ENCODE measurements at places on chromosomes 3 and 15.

DNA sequence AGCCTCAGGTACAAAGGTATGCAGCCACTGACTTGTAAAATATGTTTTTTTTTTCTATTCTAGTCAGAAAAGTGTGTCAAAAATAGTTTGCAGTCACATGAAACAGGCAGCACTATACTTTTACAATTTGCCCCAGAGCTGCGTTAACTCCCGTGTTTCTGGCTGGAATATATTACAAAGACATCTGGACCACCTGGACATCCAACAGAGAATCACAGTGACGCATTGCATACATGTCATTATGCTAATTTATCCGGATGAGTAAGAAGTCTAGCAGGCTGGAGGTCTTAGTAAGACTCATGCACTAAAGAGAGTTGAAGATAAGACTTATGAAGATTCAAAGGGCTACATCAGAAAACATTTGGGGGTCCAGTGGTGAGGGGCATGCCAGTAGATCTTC lies 39.2 kb upstream of the STRIT1 start:
- DNase-seq, result no peak

DNA sequence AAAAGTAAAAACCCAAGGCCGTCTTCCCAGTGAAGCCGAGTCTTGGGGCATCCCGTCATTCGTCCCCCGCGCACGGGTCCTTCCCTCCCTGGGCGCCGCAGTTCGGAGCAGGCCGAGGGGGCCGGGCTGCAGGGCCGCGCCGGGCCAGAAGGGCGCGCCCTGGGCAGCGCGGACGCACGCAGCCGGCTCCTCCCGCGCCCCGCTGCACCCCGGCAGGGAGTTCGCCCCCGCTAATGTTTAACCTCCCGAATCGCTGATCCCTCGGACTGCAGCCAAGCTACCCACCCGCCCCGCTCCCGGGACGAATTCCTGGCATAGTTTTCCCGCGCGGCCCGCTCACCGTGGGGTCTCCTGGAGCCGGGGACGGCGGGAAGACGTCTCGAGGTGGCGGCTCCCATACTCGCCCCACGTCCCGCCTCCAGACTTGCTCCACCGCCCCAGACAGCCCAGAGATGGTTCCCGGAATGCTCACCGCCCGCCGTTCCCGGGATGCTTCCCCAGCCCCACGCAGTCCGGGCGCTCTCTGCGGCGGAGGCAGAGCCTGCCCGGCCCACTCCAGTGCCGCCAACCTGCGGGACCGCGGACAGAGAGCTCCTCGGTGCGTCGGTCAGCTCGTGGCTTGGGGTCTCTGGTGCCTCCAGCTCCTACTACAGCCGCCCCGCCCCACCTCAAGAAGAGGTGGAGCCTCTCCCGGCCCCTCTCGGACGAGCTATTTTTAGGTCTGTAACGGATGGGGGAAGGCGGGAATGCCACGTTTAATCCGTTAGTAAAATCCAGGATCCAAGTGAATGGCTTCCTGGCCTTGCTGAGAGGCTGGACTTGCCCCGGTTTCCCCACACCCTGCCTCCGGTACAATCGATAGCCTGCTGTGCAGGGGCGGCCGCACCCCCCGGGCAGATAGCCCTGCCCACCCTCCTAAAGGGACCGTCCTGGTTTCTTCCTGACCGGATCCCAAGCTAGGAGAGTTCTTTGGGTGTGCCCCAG lies at the start of gene DZIP1L:
Gene DZIP1L, minus strand, starts transcription at position 621 of the 984 bp plus-strand sequence. CDS start 11,637 bp downstream, outside the sequence.
- DNase-seq, result peak; percentile 44

DNA sequence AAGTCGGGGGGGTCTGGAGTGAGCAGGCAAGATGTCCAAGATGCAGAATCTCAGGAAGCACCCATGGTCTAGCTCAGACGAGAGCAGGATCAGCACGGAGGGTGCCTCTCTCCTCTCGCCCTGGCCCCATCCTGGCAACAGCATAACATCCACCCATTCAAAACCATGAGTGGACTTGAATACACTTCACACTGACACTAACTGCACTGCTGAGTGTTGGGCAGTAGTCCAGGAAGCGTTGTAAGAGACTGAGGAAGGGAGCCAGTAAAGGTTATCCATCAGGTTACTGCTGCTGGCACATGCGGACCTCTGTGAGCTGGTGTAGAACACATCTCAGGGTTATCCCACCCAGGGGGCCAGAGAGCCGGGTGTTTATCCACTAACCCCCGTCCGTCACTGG lies 131.0 kb upstream of the TOPAZ1 start:
- DNase-seq, result no peak

- no peak for DNase-seq
Observed at GRCh38 chr3:115651599-115651998, 28.3 kb downstream of the GAP43 start.

DNA sequence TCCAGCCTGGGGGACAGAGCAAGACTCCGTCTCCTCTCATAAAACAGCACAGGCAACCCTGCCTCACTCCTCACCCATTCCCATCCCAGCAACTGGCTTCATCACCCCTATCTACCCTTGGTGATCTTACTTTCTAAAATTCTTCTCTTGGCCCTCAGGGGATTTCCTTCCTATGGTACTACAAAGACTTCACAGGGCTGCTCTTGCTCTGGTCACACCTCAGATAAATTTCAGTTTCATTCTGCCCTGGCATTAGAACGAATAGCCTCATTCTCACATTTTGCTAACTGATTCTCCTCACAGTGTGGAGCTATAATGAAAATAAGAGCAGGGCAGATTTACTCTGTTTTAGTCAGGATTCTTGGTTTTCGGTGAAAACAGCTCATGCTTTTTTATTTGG lies 22.1 kb upstream of the CRBN start:
- no peak for DNase-seq

- no peak for DNase-seq
Observed at GRCh38 chr15:100683434-100683833, 81.0 kb downstream of the ASB7 start.

- DNase-seq, result no peak
Observed at GRCh38 chr3:20108869-20109268, 68.6 kb downstream of the KAT2B start.

DNA sequence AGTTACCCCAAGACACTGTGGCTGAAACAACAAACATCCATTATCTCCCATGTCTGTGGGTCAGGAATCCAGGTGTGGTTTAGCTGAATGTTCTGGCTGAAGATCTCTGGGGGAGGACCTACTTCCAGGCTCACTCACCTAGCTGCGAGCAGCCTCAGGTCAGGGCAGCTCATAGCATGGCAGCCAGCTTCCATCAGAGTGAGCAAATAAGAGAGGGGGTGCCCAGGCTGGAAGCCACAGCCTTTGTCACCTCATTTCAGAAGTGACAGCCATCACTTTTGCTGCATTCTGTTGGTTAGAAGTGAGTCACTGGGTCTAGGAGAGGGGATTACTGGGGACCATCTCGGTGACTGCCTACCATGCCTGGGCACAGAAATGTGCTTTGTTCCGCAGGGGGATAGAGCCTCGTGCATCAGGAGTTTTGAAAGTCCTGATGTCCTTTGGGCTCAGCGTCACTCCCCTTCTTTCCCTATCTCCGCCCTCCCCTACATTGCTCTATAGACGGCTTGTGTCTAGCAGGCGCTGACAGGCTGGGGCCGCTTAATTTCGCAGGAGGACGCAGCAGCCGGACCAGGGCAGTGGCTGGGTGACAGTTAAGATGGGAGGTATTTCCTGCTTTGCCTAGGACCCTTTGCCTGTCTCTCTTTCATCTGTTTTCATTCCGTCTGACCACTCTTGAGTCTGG lies 25.4 kb downstream of the TGM4 start:
- DNase-seq, result no peak

- no peak for DNase-seq
Observed at GRCh38 chr3:7752005-7752404, 749.6 kb upstream of the LMCD1 start.

DNA sequence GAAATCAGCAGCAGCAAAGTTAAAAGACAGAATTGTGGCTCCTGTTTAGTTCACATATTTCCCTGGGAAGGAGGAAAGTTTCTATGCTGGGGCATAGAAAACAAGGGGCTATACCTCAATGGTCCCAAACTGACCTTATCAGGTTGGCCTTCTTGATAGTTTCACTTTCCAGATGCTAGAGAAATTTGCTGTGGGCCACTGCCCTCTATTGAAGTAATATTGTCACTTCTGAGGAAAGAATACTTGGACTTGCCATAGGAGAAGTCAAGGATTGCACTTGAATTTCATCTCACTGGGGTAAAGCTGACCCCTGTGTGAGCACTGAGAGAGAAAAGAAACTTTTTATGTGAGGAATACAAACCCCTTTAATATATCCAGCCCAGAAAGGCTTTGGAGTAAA lies 49.3 kb upstream of the XCR1 start:
- DNase-seq, result no peak

DNA sequence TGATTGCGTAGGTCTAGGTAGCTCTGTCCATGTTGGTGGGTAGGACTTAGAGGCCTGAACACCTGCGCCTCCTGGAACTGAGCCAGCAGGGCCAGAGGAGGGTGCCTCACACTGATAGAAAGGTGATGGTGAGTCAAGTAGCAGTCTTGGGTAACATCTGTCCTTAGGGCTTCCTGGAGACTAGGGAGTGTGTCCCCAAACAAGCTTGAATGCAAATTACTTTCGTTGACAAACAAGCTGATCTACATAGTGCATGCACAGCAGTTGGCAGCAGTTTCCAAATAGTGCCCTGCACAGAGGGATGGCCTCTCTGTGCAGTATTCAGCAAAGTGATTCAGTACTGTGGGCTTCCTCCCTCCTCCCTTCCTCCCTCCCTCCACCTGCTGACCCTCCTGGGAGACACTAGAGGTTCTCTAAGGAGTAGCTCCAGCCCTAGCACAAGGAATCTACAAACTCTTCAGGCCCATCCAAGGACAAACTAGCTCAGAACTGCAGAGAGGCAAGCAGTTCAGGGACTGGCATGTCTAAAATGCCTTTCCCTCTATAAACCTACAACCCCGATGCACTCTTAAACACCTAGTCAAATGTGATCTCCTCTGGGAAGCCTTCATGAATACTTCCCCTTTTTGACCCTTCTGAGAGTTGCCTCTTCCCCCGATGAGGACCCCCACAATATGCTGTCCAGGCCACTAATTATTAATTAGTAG lies 61.0 kb downstream of the TLE3 start:
- no peak for DNase-seq

- no peak for DNase-seq
Observed at GRCh38 chr3:39896184-39896583, 86.8 kb downstream of the MYRIP start.

- no peak for DNase-seq
Observed at GRCh38 chr3:184177767-184178306, 3.2 kb downstream of the AP2M1 start.

- DNase-seq, result no peak
Observed at GRCh38 chr15:96595951-96596350, 265.5 kb downstream of the NR2F2 start.

GRCh38 chr15:89575656-89576416 lies 567 bp downstream of the TICRR start:
- DNase-seq, result peak; percentile 46

DNA sequence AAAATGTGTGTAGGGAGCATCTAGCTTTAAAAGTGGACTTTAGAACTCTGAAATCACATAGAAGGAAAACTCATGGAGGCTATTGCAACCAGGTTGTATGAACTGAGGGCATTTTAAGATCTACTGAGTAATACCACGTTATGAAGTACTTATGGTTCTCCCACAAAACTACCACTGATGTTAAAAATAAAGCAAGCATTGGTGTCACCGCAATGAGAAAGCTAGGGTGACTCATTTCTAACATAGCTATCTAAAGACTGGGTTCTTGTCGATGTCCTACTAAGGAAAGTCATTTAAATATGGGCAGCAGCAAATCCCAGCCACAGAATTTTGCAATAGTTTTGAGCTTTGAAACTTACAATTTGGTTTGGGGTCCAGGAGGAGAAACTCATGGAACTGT lies 584.8 kb downstream of the DIPK2A start:
- no peak for DNase-seq

DNA sequence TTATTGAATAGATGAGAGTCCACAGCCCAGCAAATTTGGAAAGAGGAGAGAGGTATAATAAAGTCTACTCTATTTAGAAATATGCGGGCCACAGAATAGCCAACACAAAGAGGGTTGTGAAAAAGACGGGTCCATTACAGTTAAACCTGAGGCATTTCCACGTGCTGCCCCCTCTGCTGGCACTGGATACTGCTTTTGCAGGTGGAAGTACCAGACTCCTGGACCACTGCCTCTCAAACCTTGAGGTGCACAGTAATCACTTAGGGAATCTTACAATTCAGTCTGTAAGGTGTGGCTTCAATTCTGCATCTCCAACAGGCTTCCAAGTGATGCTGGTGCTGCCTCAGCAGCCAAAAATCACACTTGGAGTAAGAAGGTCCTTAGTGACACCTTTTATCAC lies 3.0 kb upstream of the TFDP2 start:
- peak; percentile 11 for DNase-seq

DNA sequence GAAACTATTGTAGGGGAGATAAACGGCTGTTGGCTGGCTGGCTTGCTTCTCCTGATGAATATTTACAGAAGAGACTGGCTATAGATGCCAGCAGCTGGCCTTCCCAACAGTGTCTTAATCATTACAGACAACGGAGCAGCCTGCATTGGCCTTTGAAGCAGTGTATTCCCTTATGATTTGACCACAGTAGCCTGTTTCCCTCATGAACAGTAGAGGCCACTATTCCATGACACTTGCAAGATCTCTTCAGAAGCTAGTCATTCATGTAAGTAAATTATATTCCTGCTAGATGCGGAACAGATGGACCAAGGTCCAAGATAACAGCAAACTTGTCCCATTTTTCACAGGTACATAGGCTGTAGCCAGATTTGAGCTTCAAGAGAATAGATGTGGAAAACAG lies 47.3 kb downstream of the TMCO5A start:
- DNase-seq, result no peak

DNA sequence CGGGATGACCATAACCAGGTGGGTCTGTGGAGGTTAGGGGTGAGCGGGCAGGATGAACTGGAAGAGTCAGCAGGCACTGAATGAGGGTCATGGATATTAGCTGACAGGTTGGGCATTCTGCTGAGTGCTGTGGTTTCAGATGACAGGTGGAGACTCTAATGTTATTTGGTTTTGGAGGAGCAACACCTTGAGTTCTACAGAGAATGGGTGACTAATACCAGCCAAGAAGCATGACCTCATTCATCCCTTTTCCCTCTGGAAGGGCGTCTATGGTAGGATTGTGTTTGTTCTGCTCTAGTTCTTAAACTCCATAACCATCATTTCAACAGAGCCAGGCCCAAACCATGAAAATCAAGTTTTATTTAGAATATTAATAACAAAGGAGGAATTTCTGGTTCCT lies 550.7 kb upstream of the LMCD1 start:
- no peak for DNase-seq

- no peak for DNase-seq
Observed at GRCh38 chr15:31311735-31312619, 14.7 kb upstream of the KLF13 start.

Data from activated CD4-positive, alpha-beta T cell treated with anti-CD3 and anti-CD28 coated beads for 48 hours (primary cell).